Left renal pelvis (tissue), 4 donors: ENCODE measurements at places on chromosomes 4 and X.
A peak's percentile ranks its signal among the peaks of the same experiment; 100 is the strongest.

DNA sequence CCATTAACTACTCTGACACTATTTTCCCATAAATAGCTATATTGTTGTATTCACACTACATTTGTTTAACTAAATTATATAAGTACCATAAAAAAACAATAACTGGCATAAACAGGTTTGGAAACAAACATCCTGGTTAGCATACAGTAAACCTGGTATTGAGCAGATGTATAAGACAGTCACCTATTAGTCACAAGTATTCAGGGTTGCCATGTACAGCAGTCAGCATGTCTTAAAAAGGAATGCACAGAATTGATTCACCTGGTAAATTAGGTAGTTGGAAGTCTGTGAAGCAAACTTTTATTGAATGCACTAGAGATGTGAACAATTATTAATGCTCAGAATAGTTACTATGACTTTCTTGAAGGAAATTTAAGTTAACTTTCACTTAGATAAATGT lies 137.9 kb downstream of the FAM13A start:
- no peak for DNase-seq

- peak; percentile 8 for DNase-seq
These were observed 877 bp downstream of the GPRASP1 start for GRCh38 chrX:102652031-102652688.

GRCh38 chr4:109547394-109547793 lies 12.7 kb upstream of the MCUB start:
- no peak for DNase-seq

DNA sequence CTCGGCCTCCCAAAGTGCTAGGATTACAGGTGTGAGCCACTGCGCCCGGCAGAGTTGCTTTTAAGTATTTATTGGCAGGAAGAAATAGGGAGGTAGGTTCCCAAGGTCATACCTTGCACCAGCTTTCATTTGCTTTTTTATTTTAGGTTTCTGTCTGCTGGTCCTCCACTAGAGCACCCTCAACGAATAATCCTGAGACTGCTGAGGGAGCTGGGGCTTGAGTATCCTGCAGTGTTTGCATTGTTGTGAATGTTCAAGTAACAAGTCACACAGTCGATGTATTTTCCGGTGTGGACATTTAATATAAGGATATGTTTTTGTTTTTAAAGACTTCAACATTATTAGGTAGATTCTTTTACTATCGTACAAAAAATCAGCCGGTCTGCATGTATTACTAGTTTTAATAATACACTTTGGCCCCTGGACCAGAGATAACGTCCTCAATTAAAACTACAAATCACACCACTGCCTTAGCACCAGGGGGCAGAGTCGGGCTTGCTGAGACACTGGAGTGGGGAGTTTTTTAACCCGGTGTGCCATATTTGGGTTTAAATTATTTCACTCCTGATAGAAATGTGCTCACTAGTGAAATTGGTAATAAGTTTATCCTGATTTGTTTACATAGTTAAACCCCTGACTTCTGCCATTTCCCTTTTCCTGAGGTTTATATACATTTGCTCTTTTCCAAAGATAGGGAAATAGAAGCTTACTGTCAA lies 11.6 kb downstream of the SMIM20 start:
- DNase-seq: no peak

DNA sequence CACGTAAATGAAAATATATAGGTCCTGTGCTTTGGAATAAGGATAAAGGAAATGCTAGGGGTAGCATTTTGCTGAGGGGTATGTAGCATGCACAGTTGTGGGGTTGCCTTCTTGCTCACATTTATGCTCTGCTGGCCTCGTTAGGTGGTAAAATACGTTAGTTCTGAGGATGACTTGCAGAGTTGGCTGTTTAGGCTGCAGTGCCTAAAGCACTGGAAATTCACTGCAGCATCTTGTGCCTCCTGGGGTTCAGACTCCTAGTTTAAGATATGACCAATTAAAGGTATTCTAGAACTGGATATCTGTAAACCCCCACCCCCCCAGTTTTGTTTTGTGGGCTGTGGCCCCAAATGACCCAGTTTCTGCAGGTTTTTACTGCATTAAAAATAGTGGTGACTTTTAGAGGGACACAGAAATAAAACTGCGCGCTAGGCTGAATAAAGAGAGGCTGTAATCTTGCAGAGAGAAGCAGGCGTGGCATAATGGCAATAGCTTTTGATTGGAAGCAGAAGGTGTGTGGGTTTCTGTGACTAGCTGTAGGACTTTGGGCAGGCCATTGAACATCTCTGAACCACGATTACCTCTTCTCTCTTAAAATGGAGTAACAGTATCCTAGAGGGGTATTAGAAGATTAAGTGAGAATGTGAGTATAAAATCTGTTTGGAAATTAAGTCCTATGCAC lies 79.3 kb downstream of the REPS2 start:
- DNase-seq: no peak

DNA sequence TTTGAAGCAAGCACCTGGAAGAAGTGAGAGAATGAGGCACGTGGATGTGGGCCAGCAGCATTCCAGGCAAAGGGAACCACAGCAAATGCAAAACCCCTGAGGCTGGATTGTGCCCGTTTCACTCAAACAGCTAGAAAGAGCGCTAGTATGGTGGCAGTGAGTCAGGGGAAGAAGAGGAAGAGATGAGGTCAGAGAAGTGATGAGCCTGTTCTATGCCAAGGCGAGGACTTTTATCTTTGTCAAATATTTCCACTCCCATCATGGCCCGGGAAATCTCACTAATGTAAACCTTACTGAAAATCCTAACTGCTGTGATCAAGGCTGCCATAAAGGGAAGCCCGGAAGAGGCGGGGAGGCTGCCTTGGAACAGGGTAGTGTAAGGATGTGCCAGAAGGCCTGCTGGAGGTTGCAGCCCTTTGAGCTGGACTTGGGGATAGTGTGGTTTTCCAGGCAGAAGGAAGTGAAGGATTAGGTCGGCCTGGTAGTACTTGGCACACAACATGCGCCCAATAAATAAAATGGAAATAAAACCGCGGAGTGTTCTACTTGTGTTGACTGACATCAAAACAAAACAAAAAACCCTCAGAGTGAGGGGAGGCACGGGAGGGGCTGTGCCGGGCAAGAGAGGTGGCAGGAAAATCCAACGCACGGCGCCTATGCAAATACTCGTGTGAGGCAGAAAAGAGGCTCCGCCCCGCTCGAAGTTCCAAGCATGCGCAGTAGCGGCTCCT lies 1.2 kb upstream of the CDK16 start:
- no peak for DNase-seq

GRCh38 chr4:17562157-17562556 lies 14.8 kb upstream of the LAP3 start:
- no peak for DNase-seq

- no peak for DNase-seq
These were observed 30.7 kb upstream of the SPANXN4 start for GRCh38 chrX:142994988-142995387.

DNA sequence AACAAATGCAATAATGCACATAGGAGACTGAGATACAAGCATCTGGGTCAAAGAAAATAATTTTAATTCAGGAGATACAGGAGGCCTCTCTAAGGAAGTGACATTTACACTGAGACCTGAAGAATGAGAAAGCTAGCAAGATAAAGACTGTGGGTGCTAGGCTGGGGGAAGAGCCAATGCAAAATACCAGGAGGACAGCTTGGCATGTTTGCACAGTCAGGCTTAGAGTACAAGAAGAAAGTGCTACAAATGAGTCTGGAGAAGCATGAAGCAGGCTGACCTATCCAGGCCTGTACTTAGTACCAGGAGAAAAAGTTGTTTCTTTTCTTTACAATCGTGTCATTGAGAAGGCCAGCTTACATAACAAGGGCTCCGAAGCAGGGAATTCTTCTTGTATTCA lies 56.9 kb downstream of the GABRB1 start:
- no peak for DNase-seq

DNA sequence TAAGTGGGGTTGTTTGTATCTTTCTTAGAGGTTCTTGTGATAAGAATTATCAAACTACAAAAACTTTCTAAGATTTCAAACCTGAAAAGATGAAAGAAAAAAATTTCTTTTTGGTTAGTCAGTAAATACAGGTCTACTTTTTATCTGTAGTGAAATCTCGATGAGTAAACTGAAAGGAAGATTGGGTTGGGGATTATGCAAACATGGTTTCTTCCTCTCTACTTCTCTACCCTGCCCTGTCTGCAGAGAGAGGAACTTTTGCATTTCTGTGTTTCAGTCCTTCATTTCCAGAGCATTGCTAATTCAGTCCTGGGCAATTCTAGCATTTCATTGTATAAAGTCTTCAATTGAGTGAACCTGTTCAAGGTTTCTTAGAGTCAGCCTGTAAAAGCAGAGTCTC lies 51.6 kb upstream of the IL2 start:
- no peak for DNase-seq

GRCh38 chr4:151276787-151277562 lies at the start of gene PRSS48:
PRSS48 (plus strand) TSS chr4:151277161; CDS start chr4:151277173, 12 bp downstream.
- DNase-seq: no peak

GRCh38 chr4:61332693-61333092 lies 132.6 kb downstream of the ADGRL3 start:
- no peak for DNase-seq

- DNase-seq: no peak
These were observed 20.9 kb downstream of the MAPK10 start for GRCh38 chr4:86338989-86339388.

- no peak for DNase-seq
These were observed 22.8 kb downstream of the USP38 start for GRCh38 chr4:143207555-143207954.

DNA sequence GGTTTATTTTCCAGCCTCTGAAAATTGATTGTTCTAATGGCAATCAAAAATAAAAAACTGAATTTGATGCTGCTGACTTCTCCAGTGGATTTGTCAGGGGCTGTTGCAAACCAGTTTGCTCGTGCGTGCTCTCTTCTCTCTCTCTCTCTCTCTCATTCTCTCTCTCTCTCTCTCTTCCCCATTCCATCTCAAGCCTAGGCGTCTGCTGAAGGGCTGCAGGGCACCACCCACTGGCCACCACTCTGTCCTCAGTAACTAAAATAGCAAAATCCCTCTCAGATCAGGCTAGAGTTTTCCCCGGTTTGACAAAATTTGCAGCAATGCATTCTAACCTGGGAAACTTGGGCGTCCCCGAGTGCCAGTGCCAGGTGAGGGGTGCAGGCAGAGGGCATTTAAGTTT lies 19.4 kb downstream of the NKX6-1 start:
- no peak for DNase-seq
